ENCODE measurements at places on chromosomes 3 and 15.
A peak's percentile ranks its signal among the peaks of the same experiment; 100 is the strongest.

- no peak for DNase-seq
These were observed 167.9 kb downstream of the CNTN4 start for GRCh38 chr3:2266606-2267005.

GRCh38 chr3:129605922-129606635 is 397 bp downstream of the PLXND1 start:
- no peak for DNase-seq

GRCh38 chr3:68447885-68448284 is 484.5 kb downstream of the TAFA4 start:
- no peak for DNase-seq

- DNase-seq: no peak
These were observed 106.7 kb downstream of the C3orf70 start for GRCh38 chr3:185046164-185046515.

DNA sequence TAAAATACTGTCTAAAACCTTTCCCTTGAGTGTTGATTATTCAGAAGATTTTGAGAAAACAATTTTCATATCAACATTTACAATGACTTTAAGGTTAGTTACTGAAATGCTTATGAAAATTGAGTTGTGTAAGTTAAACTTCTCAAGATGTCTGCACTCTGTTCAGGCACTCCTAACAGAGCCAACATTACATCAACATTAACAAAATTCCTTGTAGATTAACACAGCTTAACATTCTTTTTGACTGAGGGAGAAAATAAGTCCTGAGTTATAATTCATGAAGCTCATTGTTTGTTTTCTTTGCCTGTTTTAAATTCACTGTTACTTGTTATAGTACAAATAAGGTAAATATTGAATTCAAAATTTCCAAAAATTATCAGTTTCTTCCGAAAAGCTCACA is 9.0 kb downstream of the ACKR4 start:
- DNase-seq: no peak

- no peak for DNase-seq
These were observed 94.5 kb downstream of the CFAP20DC start for GRCh38 chr3:58955308-58955707.

DNA sequence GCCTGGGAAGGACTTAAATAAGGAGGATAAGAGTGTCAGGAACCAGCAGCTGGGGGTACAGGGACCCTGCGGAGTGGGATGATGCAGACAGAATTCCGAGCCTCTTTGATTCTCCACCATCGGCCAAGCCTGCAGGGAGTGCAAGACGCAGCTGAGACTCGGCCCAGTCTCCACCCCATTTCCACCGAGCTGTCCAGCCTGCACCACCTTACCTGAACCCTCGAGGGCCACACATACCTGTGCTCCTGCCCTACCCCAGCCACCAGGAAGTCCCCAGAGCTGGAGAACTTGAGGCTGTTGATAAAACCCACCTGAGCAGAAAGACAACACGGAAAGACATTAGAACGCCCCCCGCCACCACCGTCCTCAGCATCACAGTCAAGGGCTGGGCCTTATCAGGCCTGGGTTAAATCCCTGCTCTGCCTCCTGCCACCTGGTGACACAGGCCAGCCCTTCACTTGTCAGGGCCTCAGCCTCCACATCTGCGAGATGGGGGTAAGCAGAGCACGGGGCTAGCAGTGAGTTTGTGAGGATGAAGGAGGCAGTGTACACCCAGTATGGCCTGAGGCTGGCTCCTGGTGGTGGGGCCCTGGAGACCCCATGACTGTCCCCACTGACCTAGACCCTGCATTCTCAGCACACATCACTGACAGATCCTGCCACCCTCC is 8.1 kb downstream of the RRP9 start:
- no peak for DNase-seq

DNA sequence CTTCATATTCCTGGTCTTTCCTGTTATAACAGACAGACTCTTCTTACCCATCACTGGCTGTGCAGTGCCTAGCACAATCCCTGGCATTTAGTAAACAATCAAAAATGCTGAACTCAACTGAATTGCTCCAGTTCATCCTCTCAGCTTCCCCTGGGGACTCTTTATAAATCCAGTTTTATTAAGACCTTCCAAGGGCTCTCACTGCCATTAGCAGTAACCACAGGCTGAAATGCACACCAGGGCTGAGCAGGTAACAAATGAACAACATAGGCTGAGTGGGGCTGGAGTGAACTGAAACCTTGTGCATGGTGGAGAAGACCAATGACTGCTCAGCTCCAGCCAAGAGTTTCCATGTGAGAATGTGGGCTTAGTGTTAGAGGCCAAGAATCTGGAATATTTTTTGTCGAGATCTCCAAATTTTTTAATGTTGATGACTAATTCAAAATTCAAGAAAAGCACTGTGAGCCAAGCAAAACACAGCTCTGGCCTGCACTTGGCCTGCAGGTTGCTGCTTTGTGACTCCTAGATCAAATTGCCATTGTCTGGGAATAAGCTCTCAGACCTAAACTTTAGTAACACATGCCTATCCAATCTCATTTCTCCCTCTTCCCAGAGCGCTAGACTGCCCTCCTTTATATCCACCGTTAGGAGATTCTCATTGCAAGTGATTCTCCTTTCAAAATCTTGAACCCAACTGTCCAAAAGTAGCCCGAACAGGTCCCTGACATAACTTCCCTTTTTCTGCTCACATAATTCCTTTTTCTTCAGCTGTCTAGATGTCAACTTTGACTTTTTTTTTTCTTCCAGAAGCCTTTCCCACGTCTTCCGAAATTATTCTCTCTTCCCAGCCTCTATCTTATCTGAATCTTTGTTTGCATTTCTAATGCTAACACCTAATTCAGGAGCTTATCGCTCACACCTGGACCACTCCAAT is 7.4 kb downstream of the SQOR start:
- DNase-seq: peak; percentile 43

All from kidney glomerular epithelial cell (primary cell).